Spinal cord (tissue), 10 donors: ENCODE measurements at places on chromosomes 7 and 10. TPM values are rescaled to one million over a fixed set of nuclear protein-coding genes. Genes with fewer than 3 reads are reported as not detected.
A peak's percentile ranks its signal among the peaks of the same experiment; 100 is the strongest.

DNA sequence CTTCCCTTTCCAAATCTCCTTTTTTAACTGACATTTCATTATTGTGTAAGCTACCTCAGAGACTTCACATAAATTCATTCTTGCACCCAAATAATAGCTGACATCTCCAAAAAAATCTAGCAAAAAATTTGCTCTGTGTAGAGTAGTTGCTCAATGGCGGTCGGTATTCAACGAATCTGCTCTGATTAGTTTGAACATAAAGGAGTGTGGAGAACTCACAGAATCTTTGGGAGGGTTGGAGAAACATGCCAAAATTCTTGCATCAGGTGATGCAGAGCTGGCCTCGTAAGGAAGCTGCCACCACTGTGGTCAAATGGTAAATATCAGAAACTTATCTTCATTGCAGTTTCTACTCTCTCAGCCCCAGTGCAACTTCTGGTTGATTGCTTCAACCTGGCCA, 201.2 kb upstream of the MDFIC start:
- H3K4me3 ChIP-seq = no peak overlapping the region
- no peaks in the 10 kb centered on the region for H3K27me3 ChIP-seq
- H3K36me3 ChIP-seq = no peaks in the 10 kb centered on the region

Gene RHOBTB1
- total RNA-seq = 18.1 TPM

Gene INA
- 117 TPM for total RNA-seq

Gene IL6
- not detected for total RNA-seq

DNA sequence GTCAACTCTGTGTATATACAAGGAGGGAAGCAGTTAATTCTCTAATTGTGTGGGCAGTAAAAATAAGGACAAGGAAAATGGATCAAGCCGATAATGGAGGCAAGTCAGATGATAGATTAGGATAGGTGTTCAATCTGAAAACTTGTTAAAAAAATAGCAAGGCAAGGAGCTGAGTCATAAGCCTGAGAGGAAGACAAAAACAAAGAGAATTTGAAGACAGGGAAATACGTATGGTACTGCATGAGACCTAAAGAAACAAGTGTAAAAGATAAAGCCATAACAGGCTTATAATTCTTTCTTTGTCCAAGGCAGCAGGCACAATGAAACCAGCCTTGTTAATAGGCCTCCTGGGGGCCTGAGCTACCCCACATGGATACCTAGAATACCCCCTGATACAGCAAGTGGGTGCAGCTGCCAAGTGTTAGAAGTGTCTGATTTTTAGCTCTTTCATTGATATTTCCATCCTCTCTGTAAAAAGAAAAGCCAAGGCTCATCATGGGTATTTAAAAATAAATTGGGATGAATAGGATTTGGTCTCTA, 1570.6 kb upstream of the LRRTM3 start:
- H3K4me1 ChIP-seq = no peaks in the 10 kb centered on the region
- no peak overlapping the region for H3K4me3 ChIP-seq
- H3K27me3 ChIP-seq = no peaks in the 10 kb centered on the region

DNA sequence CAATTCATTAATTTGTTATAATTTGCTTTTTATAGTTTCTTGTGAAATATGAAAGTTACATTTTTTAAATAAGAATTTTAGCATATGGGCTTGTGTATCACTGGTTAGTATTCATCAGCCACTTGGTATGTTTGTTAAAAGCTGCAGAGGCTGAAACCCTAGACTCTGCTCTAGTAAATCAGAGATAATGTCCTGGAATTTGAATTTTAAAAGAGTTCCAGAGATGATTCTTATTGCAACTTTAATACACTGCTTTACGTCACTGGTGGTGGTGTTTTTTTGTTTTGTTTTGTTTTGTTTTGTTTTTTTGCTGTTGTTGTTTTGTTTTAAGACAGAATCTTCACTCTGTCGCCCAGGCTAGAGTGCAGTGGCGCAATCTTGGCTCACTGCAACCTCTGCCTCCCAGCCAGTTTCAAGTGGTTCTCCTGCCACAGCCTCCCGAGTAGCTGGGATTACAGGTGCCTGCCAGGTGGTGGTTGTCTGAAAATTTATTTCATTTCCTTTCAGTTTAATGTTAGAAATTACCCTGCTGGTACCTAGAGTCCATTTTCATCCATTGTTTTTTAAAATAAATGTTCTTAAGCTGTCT, 43.8 kb downstream of the PTPN12 start:
- peaks cover 6% of the 10 kb centered on the region for H3K36me3 ChIP-seq
- H3K4me1 ChIP-seq = no peaks in the 10 kb centered on the region
- H3K27me3 ChIP-seq = no peaks in the 10 kb centered on the region
- H3K4me3 ChIP-seq = no peak overlapping the region

DNA sequence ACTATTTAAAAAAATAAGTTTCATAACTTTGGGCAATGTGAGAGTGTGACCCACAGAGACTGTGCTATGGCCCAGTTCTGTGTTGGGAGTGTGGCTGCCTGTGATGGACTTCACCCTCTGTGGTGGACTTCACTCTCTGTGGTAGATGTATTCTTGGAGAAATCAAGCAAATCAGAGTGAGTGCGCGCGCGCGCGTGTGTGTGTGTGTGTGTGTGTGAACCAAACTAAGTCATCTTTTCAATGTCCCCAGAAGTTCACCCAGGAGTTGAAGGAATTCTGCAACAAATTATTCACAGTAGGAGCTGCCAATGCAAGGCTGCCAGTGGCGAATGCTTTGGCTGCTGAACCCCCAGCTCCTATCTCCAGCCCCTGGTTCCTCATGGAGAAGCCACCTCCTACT, 184.5 kb downstream of the ADAM12 start:
- no peak overlapping the region for H3K4me3 ChIP-seq
- no peaks in the 10 kb centered on the region for H3K4me1 ChIP-seq
- no peaks in the 10 kb centered on the region for H3K36me3 ChIP-seq

- no peak for DNase-seq
- no peaks in the 10 kb centered on the region for H3K36me3 ChIP-seq
- H3K27ac ChIP-seq = no peak overlapping the region
Observed at GRCh38 chr7:21969822-21970221, 24.1 kb upstream of the CDCA7L start.

GRCh38 chr7:123580406-123581161, 21.0 kb upstream of the ASB15 start:
- H3K4me1 ChIP-seq = no peaks in the 10 kb centered on the region
- H3K27me3 ChIP-seq = no peaks in the 10 kb centered on the region
- H3K27ac ChIP-seq = no peak overlapping the region

DNA sequence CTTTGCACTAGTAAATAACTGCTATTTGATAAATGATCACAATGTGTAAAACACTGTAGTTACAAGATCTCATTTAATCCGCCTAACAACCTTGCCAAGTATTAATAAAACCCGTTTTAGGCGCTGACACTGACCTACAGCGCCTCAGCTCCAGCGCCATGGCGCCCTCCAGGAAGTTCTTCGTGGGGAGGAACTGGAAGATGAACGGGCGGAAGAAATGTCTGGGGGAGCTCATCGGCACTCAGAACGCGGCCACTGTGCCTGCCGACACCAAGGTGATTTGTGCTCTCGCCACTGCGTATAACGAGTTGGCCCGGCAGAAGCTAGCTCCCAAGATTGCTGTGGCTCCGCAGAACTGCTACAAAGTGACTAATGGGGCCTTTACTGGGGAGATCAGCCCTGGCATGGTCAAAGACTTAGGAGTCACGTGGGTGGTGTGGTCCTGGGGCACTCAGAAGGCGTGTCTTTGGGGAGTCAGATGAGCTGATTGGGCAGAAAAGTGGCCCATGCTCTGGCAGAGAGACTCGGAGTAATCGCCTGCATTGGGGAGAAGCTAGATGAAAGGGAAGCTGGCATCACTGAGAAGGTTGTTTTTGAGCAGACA, 1.1 kb upstream of the TNPO3 start:
- H3K4me3 ChIP-seq = peak overlapping the region; percentile 98
- no peaks in the 10 kb centered on the region for H3K27me3 ChIP-seq
- H3K4me1 ChIP-seq = peaks cover 14% of the 10 kb centered on the region
- no peak overlapping the region for H3K27ac ChIP-seq
- H3K36me3 ChIP-seq = peaks cover 3% of the 10 kb centered on the region

Gene SPACDR
- 2.0 TPM for total RNA-seq

Gene IFRD1
- total RNA-seq = 60.3 TPM

Gene PTN
- total RNA-seq = 1,663 TPM

DNA sequence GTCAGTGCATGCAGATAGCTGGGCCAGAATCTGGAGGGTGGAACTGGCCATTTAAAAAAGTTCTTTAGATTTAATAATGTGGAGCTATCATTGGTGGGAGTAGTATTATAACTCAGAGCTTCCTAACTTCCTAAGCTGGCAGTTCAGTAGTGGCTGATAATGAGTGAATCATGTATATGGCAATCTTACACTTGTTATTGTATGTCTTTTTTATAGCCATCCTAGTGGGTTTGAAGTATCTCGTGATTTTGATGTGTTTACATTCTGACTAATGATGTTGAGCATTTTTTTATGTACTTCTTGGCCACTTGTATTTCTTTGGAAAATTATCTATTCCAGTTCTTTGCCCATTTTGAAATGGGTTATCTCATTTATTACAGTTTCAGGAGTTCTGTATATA, 15.4 kb downstream of the TFAM start:
- no peak overlapping the region for H3K4me3 ChIP-seq
- H3K27ac ChIP-seq = no peak overlapping the region
- no peaks in the 10 kb centered on the region for H3K27me3 ChIP-seq
- no peaks in the 10 kb centered on the region for H3K4me1 ChIP-seq
- no peak for DNase-seq

GRCh38 chr7:116610210-116610609, 61.8 kb upstream of the MET start:
- no peaks in the 10 kb centered on the region for H3K27me3 ChIP-seq
- H3K4me1 ChIP-seq = no peaks in the 10 kb centered on the region
- no peak overlapping the region for H3K27ac ChIP-seq

Gene ADAM22
- total RNA-seq = 178 TPM

Gene ADCYAP1R1
- total RNA-seq = 88.8 TPM

GRCh38 chr10:101676565-101676964, 18.4 kb downstream of the FBXW4 start:
- H3K4me1 ChIP-seq = peaks cover 10% of the 10 kb centered on the region
- DNase-seq = no peak
- H3K27ac ChIP-seq = no peak overlapping the region
- H3K4me3 ChIP-seq = no peak overlapping the region
- H3K27me3 ChIP-seq = no peaks in the 10 kb centered on the region

DNA sequence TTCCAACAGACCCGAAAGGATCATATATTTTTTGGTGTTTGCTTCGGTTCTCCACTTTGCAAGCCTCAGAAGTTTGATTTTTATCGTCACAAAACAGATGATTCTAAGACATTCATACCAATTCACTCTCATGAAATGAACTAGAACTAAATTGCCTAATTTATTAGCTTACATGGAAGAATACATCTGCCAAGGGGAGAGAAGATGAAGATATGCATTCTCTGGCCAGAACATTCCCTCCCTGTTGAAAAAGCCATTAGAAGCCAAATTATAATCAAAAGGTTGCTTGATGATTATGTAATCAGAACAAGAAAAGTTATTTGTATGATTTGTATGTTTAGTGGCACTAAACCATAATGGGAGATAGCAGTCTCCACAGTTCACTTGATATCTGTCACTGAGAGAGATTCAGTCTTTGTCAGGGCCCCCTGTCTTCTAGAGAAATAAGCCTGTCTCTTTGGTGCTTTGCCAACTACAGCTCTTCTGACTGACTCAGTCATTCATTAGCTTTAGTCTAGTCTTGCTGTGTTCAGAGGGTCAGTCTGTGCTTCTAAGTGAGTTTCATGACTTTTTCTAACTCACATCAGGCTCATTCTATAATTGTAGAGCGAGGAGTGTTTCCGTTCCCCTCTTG, 95.3 kb upstream of the GNAI1 start:
- DNase-seq = no peak
- H3K27ac ChIP-seq = no peak overlapping the region
- H3K4me3 ChIP-seq = no peak overlapping the region
- no peaks in the 10 kb centered on the region for H3K36me3 ChIP-seq
- H3K4me1 ChIP-seq = no peaks in the 10 kb centered on the region

DNA sequence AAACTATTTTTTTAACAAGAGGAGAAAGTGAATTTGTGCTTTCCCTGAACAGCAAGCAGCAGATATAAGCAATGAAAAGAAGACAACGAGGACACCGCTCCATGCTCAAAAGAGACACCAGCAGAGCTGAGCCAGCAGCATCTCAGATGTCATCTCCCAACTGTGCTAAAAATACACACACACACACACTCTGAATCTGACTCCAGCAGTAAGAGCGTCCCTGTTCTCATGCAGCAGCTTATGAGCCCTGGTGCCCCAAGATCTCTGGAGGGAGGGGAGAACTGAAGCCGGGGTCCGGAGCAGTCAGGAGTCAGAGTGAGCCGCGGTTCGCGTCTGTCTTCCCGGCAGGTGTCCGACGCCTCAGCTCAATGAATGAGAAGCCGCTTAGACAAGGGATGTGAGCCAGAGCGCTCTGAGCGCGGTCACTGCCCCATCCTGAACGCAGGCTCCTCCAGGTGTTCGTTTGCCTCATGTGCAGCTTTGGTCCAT, 49.2 kb downstream of the SVIL start:
- H3K27me3 ChIP-seq = no peaks in the 10 kb centered on the region
- H3K27ac ChIP-seq = no peak overlapping the region
- H3K36me3 ChIP-seq = no peaks in the 10 kb centered on the region
- no peak for DNase-seq

DNA sequence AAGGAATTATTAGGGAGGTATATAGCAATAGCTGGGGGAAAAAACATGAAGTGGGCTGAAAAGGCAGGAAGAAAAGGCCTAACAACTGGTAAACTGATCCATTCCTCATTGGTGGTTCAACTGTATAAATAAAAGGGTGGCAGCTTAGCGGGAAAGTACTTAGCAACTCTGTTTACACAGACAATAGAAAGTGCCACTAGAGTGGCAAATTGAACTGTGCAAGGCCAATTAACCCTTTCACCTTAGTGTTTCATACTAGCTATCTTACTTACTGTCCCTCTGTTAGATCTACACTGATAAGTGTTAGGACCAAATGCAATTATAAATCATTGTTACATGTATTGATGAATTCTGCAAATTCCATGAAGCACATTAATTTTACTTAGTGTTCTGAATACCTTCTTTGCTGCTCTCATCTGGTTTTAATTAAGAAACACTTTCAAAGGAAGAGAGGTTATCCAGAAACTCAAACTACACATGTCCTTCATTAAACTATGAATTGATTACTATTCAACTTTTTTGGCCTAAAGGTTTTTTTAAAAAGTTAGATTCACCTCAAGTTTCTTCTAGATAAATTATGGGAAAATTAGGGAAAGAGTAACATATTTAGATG, 28.0 kb downstream of the DNAJC1 start:
- no peak for DNase-seq
- H3K4me3 ChIP-seq = no peak overlapping the region
- no peaks in the 10 kb centered on the region for H3K27me3 ChIP-seq

- no peak overlapping the region for H3K4me3 ChIP-seq
- DNase-seq = no peak
- H3K36me3 ChIP-seq = peaks cover 39% of the 10 kb centered on the region
- H3K27me3 ChIP-seq = no peaks in the 10 kb centered on the region
- no peak overlapping the region for H3K27ac ChIP-seq
- H3K4me1 ChIP-seq = no peaks in the 10 kb centered on the region
Observed at GRCh38 chr10:70874061-70874460, 14.3 kb downstream of the PCBD1 start.

GRCh38 chr10:1229116-1229515, 172.9 kb downstream of the WDR37 start:
- H3K27me3 ChIP-seq = no peaks in the 10 kb centered on the region
- H3K27ac ChIP-seq = no peak overlapping the region
- H3K4me1 ChIP-seq = peaks cover 15% of the 10 kb centered on the region
- DNase-seq = no peak
- H3K36me3 ChIP-seq = peaks cover 12% of the 10 kb centered on the region
